ENCODE measurements at places on chromosomes 7 and 10. TPM values are rescaled to one million over a fixed set of nuclear protein-coding genes. Genes with fewer than 3 reads are reported as not detected.

Gene HSPA12A
- total RNA-seq = 12.9 TPM

Gene PRPF18
- total RNA-seq = 26.1 TPM

Gene AKR1B15
- total RNA-seq = 0.22 TPM

Gene SLC26A5
- total RNA-seq = not detected

Gene TAF6
- 43.8 TPM for total RNA-seq

Gene UPK3BL2
- total RNA-seq = 1.3 TPM

Gene CALN1
- not detected for total RNA-seq

Gene UCMA
- total RNA-seq = not detected

Gene ZNF25
- 8.2 TPM for total RNA-seq

Gene PRR15
- total RNA-seq = 0.43 TPM

Gene RARRES2
- total RNA-seq = 35.2 TPM

Gene BICC1
- total RNA-seq = 29.8 TPM

Gene ZNF485
- total RNA-seq = 2.6 TPM

Gene TAF5
- 7.7 TPM for total RNA-seq

Gene PAPSS2
- 227 TPM for total RNA-seq

Gene TMEM213
- not detected for total RNA-seq

Gene PON1
- total RNA-seq = not detected

Gene STRIP2
- 8.7 TPM for total RNA-seq

Gene FAM25G
- not detected for total RNA-seq

Gene IL6
- 659 TPM for total RNA-seq

Gene ZNF92
- 10.0 TPM for total RNA-seq

Gene ZNF425
- 1.6 TPM for total RNA-seq

Gene PLXDC2
- total RNA-seq = 4.6 TPM

Gene HYAL4
- total RNA-seq = 1.3 TPM

Gene WIPF3
- total RNA-seq = not detected

Gene DKK1
- total RNA-seq = 101 TPM
